HT1080 (cell line): ENCODE measurements at places on chromosomes 16 and 17. TPM values are rescaled to one million over a fixed set of nuclear protein-coding genes. Genes with fewer than 3 reads are reported as not detected.

- DNase-seq, result no peak
These were observed 38.0 kb downstream of the PPL start for GRCh38 chr16:4898811-4899473.

Gene LHX1
- total RNA-seq, result 1.3 and 2.2 TPM in 2 replicates

GRCh38 chr16:13866073-13866472 lies 53.9 kb upstream of the ERCC4 start:
- peak; percentile 55 for DNase-seq

Gene C17orf78
- total RNA-seq, result not detected in 2 replicates

DNA sequence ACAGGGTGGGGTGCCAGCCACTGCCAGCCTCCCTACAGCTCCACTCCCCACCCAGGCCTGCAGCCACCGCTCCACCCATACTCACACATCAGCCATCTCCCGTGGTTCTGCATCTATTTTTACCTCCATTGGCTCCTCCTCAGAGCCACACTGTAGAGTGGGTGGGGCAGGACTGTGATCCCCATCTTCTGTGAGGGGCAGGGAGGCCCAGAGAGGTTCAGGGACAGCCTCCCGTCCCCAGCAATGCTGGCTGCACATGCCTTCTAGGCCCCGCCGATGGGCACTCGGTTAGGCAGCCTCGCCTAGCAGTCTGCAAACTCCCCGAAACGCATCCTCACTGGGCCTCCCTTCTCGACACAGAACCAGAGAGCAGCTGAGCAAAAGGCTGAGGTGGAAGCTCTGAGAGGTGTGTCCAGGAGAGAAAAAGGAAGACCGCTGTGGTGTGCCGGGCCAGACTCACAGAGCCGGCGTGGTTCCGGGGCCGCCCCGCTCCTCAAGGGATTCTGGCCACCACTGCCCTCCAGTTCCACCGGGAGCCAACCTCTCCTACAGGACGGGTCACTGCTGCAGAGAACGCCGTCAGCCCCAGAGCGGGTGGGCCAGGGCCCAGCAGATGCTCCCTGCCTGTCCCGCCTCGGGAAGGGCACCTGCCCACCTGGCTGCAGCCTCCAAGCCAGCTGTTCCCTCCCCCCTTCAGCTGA lies 71.9 kb downstream of the ABR start:
- DNase-seq, result peak; percentile 32

GRCh38 chr16:87583453-87584131 lies 18.7 kb upstream of the JPH3 start:
- no peak for DNase-seq

DNA sequence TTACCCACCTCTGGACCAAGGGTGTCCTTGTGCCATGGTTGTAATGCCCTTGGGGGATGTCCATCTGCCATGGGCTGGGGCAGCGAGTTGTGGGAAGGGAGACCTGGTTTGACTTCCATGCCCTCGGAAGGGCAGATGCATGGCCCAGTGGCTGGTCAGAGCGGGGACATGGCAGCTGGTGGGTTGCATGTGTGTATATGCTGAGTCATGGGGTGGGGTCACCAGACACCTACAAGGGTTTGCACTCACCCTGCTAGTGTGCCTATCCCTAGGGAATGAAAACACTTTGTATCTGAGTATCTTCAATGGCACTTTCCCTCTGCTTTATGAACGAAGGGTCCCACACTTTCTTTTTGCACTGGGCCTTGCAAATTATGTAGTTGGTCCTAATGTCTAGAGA lies 10.6 kb upstream of the HNF1B start:
- no peak for DNase-seq

DNA sequence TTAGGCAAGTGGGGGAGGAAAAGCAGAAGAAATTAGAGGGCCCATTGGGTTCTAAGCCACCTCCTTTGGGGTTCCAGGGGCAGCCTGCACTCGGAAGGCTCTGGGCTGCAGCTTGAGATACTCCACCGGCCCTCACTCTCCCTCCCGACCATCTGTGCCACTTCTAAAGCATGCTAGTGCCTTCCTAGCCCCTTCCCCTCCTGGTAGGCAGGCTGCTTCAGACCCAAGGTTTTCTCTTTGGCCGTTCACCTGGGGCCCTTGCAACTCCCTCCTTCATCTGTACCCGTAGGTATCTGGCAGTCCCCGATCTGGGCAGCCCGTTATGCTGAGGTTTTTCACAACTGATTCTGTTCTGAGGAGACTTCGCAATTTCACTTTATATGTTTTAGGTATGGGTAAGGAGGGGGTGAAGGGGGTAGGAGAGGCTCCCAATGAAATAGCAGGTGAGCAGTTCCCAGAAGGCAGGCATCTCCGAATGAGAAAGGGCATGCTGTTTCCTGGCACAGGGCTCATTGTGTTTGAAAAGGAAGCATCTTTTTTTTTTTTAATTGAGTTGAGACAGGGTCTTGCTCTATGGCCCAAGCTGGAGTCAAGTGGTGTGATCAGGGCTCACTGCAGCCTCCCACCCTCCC lies 98.7 kb downstream of the RAB11FIP4 start:
- DNase-seq, result no peak

Gene NQO1
- total RNA-seq, result 229 and 270 TPM in 2 replicates

- no peak for DNase-seq
These were observed 30.2 kb downstream of the PLCD3 start for GRCh38 chr17:45101883-45102811.

- DNase-seq, result no peak
These were observed 58.8 kb downstream of the CLEC19A start for GRCh38 chr16:19344224-19344801.

DNA sequence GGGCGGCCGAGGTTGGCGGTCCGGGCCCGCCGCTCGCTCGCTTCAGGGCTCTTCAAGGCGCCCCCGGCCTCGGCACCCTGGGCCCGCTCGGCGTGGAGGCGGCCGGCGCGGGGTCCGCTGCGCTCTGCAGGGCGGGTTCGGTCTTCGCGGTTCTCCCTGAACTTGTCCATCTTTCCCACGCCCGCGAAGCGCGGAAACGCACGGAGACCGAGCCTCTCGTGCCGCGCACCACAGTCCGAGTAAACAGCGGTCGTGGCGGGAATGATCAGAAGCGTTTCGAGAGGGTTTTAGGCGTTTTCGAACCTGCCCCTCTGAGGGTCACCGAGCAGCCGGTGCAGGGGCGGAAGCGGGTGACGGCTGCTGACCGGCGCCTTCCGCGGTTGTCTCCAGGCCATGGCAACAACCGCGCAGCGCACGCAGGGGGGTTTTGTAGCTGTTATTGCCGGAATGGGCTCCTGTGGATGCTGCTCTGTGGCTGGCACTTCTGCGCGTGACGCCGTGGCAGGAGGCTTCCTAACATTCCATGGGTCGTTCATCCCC lies 414 bp downstream of the NARF start:
- no peak for DNase-seq

DNA sequence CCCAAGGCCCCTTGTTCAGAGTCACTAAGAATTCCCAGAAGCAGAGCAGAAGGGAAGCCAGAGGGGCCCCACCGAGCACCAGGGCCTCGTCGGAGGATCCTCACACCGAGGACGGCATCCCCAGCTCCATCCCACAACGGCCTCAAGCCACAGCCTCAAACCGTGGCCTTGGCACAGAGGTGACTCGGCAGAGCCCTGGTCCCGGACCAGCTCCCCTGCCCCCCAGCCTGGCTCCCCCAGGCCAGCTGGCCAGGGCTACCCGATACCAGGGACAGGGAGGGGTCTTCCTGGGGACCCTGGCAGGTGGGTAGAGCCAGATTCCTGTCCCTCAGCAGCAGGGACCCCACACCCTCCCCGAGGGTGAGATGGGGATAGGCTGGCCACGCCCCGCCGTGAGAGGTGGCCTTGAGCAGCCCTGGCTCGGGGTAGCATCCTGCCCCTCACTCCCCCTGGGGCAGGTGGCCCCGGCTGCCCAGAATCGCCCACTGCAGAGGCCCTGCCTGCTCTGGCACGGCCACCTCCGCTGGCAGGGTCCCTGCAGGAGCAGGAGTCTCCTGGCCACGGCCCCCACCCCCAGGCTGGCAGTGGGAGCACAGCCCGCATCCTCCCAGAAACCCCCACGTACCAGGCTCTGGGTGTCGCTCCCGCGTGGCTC lies 5.6 kb upstream of the PVALEF start:
- DNase-seq, result no peak

Gene FNDC8
- total RNA-seq, result not detected in 2 replicates

Gene SLC13A2
- not detected in 2 replicates for total RNA-seq

DNA sequence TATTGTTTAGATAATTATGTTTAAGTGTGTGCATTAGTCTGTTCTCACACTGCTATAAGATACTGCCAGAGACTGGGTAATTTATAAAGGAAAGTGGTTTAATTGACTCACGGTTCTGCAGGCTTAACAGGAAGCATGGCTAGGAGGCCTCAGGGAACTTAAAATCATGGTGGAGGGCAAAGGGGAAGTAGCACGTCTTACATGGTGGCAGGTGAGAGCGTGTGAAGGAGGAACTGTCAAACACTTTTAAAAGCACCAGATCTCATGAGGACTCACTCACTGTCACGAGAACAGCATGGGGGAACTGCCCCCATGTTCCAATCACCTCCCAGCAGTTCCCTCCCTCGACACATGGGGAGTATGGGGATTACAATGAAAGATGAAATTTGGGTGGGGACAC lies 203.5 kb upstream of the GOT2 start:
- DNase-seq, result no peak

GRCh38 chr16:9197957-9198661 lies 106.7 kb downstream of the HAPSTR1 start:
- no peak for DNase-seq

GRCh38 chr17:36068524-36068923 lies 4.5 kb downstream of the CCL18 start:
- peak; percentile 22 for DNase-seq

GRCh38 chr16:1082952-1083675 lies 10.6 kb downstream of the SSTR5 start:
- DNase-seq, result no peak

DNA sequence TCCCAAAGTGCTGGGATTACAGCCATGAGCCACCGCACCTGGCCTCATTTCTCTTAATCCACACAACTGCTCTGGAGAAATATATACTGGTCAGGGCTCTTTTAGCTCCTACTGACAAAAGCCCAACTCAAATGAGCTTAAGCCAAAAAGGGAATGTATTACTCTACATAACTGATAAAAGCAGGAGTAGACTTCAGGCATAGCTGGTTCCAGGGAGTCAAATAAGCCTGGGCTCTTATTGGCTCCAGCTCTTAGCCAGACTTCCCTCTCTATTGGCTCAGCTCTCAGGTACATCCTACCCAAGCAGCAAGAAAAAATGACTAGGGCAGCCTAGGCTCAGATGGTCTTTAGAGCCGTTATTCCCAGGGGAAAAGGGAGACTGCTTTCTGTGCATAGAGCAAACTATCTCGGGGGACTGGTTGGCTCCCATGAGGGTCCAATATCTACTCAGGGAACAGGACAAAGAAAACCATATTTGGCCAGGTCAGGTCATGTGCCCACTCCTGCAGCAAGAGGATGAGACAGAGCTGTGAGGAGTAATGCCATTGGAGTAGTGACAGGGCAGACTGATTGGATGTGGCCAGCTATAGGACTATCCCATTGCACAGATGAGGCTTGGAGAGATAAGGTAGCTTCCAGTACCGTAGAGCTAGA lies 21.2 kb downstream of the TBX2 start:
- no peak for DNase-seq

- no peak for DNase-seq
These were observed 80.2 kb upstream of the DOC2B start for GRCh38 chr17:261635-262034.

Gene CHTF18
- total RNA-seq, result 41.6 and 45.6 TPM in 2 replicates

Gene PPL
- total RNA-seq, result 0.13 and 0.24 TPM in 2 replicates

DNA sequence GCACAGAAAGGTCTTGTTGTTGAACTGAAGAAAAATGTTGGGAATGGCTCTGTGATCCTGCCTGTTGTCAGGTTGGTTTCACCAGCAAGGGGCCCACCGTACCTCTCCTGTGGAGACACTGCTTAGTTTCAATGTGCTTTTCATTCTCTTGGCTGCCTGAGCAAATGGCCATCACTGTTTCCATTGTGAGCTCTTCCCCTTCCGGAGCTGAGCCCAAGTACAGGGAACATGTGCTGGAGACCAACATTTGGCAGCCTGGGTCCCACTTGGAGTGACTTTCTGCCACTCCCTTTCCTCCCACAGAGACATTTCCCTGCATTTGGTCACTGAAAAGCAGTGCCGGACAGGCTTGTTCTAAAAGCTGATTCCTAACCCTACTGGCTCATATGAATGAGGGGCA lies 23.1 kb downstream of the GABARAPL2 start:
- DNase-seq, result no peak

Gene TEDC2
- total RNA-seq, result 50.8 and 61.3 TPM in 2 replicates

Gene CRISPLD2
- total RNA-seq, result 0.40 TPM in 1 of 2 replicates, not detected in the other

GRCh38 chr17:75353176-75353575 lies 52.3 kb downstream of the GRB2 start:
- DNase-seq, result no peak

- no peak for DNase-seq
These were observed 94.9 kb downstream of the SLC39A11 start for GRCh38 chr17:72997559-72997958.

DNA sequence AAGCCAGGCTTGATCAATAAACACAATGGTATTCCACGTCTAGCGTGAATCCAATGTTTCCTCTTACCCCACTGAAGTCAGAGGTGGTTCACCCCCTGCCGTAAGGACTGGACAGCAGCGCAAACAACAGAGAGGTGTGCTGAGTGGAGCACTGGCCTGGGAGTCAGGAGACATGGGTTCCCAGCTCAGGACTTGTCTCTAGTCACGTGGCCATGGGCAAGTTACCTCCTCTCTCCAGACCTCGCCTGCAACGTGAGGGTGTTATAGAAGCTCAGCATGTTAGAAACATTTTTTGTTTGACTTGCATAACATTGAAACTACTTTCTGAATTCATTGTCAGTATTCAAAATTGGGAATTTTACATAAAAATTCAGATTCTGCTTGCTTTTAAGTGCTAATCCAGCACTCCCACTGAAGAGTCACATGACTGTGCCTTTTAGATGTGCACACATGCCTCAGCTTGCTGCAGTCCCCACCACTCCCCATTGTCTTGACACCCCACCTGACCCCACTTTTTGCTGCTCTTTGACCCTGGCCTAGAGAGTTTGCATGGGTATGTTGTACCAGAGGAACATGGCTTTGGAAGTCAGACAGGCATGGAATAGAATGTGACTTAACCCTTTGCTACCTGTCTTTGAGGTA lies 8.8 kb upstream of the CPNE2 start:
- no peak for DNase-seq

GRCh38 chr17:1509290-1509881 lies 7.0 kb downstream of the INPP5K start:
- DNase-seq, result peak; percentile 30

DNA sequence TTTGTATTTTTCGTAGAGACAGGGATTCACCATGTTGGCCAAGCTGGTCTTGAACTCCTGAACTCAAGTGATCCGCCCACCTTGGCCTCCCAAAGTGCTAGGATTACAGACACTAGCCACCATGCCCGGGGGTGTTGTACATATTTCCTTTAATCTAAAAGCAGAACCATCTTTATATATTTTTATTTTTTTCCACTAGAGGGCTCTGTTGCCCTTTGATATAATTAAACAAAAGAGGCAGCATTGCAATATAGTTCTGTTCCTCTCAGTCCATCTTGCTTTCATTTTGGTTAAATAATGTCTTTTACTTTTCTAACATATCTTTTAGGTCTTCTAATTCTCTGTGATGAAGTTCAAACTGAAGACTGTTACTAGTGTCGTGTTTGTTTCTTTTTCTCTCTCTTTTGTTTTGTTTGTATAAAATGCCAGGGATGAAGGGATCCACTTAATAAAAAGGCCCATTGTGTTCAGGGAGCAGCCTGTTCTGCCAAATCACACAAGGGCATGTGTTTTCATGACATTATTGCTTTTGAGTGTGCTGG lies 23.4 kb downstream of the WWOX start:
- peak; percentile 68 for DNase-seq
